ENCODE measurements at places on chromosomes 16 and 17. TPM values are rescaled to one million over a fixed set of nuclear protein-coding genes. Genes with fewer than 3 reads are reported as not detected.

The ZP2 gene
- not detected for total RNA-seq

The KRTAP2-2 gene
- total RNA-seq: 1.2 TPM

The TBC1D28 gene
- total RNA-seq: not detected

The TSNAXIP1 gene
- total RNA-seq: 1.2 TPM

- no peak for DNase-seq
Observed at GRCh38 chr16:87506423-87507350, 13.9 kb upstream of the ZCCHC14 start.

DNA sequence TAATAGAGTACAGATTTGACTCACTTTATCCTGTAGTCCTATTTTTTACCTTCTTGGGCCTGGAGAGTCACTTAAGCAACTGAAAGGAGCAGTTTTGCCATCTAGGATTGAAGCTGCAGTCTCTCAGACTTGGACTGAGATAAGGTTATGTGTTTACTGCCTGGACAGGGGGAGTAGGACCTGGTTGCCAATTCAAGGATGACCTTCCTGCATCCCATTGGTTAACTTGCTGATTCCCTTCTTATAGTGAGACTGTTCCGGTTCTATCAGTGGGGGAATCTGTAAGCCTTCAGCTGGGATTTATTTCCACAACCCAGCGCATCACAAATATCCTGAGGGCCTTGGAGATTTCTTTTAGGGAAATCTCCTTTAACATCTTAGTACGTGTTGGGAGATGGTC lies 2.9 kb downstream of the UBN1 start:
- no peak for DNase-seq

DNA sequence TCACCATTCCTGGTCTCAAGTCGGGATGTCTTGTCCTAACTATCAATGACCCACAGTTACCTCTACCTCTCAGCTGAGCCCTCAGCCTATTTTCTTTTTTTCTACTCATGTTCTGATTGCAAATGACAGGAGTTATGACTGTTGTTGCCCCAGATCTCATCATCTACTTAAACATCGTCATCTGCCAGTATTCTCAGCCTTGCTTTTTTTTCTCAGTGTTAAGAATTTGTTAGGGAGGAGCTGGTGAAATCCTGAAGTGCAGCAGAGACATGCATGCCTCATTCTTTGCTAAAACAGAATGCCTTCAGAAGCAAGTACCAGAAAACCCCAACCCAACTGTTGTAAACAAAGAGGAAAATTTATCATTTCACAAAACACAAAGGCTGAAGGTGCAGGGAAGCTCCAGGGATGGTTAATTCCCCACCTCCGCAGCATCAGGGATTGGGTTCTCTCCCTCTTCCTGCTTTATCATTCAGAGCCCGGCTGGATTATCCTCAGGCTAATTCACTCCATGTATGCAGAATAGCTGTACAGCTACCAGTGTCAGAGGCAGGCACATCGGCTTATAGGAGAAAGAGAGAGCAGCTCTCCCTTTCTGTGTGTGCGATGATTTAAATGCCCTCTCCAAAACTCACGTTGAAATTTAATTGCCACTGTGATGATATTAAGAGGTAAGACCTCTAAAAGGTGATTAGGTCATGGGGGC lies 540.8 kb upstream of the HSBP1 start:
- no peak for DNase-seq

- DNase-seq: peak; percentile 65
Observed at GRCh38 chr17:64448665-64449512, at the start of gene MILR1. TSS of gene MILR1 (plus strand) at chr17:64449115. CDS start at chr17:64449169, 54 bp downstream.

DNA sequence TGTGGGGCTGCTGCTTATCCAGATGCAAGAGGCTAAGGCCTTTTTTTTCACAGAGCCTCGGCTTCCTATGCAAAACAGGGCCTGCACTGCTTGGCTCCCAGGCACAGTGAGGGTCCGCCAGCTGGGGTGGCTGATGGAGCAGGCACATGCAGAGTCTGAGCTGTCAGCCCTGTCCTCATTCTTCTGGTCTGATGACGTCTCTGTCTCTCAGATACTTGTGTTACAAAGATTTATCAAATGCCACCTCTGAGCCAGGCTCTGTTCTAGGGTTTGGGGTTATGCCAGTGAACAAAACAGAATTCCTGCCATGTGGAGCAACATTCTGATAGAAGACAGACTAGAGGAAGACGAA lies 4.8 kb downstream of the RNF40 start:
- DNase-seq: no peak

- DNase-seq: no peak
Observed at GRCh38 chr17:8856869-8857575, 10.5 kb downstream of the PIK3R6 start.

GRCh38 chr17:1936766-1937165 lies 88.4 kb downstream of the RTN4RL1 start:
- DNase-seq: no peak

GRCh38 chr17:31475378-31476162 lies 84.1 kb downstream of the RAB11FIP4 start:
- no peak for DNase-seq

DNA sequence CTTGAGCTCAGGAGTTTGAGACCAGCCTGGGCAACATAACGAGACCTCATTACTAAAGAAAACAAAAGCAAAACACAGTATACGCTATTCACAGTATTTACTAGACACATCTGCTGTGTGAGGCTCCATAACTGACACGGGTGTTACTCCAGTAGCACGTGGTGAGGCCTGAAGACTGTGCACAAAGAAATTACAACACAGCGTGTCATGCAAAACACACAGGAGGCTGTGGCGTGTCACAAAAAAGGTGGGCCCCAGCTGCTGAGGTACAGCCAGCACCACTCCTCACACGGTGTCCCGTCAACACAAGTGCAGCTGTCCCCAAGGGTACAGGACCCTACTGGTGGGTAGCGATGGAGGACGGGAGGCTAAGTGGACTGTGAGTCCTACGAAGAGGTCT lies 2.7 kb downstream of the CYBC1 start:
- no peak for DNase-seq

DNA sequence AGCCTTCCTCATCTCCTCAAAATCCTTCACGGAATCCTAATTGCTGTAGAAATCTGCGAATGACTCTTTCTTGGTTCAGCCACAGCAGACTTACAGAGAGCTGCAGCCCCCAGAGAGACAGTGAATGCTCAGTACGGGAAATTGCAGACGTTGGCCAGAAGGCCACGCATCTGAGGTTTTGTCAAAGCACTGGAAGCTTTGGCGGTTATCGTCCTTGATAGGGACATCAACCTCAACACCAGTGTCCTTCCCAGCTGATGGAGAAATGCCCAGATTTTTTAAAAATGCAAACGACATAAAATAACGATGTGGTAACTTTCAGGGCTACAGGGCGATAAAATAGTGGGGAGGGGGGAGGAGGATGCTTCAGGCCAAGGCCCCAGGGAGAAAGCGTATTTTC lies 166.6 kb upstream of the CIBAR2 start:
- DNase-seq: no peak

- no peak for DNase-seq
Observed at GRCh38 chr17:45703348-45703747, 80.8 kb upstream of the CRHR1 start.

- DNase-seq: no peak
Observed at GRCh38 chr17:57984261-57984890, 3.7 kb downstream of the VEZF1 start.

- no peak for DNase-seq
Observed at GRCh38 chr16:22347100-22347820, 27.2 kb downstream of the CDR2 start.

DNA sequence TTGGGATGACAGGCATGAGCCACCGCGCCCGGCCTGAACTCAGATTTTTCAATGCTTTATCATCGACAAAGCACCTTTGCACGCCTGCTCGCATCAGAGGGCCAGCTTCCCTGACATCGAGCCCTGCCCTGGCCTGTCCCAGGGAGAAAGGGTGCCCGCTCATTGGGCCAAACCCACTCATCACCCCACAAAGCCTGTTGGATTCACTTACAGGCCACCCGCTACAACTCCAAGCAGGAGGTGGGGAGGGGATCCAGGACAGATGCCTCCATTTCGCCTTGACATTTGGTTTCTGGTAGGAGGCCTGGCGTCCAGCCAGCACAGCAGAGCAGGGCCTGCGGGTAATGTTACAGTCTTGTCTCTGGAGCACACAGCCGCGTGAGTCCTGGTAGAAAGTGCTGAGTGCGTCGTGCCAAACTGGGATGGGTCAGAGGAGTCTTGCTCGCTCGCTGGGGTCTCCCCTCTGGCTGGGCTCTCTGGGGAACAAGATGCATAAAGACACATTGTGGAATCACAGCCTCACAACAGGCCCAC lies 19.8 kb downstream of the SMTNL2 start:
- no peak for DNase-seq

GRCh38 chr17:10920558-10921108 lies 82.7 kb upstream of the PIRT start:
- no peak for DNase-seq

Data from HCT116 (cell line).